Cortex of kidney (tissue), 1 donor: ENCODE measurements at places on chromosomes 4 and X.

- no peak for DNase-seq
Observed at GRCh38 chr4:47160095-47160494, 128.7 kb downstream of the GABRB1 start.

DNA sequence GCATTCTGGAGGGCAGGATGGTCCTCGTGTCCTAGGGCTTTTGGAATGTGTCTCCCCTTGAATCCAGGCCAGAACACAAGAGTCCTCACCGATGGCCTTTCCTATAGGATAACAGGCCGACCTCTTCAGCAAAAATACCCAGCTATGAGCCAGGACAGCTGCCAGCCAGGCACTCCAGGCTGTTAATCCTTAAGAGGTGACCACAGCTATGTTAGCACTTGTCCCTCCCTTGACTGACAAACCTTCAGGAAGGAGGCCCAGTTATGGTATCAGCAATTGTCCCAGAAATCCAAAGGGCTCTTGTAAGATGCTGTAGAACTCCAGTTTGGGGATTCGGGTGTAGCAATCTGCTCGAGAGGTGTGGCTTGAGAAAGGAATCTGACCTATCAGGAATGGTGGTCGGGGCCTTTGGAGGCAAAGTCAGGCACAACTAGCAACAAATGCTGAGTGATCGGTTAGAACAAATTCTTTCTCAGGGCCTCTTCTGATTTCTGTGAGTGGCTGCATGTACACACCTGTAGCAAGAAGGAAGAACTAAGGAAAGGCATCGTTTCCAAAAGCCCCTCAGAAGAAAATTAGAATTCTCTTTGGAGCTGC lies 54.6 kb downstream of the PTCHD1 start:
- DNase-seq, result no peak

DNA sequence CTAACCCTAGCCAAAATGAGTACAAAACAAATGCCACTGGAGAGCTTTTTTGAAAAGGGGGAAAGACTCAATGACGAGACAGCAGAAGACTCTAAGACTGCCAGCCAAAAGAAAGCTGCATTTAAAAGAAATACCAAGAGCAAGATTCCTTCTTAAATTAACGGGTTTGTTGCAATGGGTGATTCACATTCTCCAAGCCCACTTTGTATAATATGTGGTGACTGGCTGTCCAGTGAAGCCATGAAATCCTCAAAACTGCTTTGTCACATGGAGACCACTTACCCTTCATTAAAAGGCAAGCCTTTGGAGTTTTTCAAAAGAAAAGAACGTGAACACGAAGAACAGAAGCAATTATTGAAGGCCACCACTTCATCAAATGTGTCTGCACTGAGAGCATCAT lies 68.2 kb downstream of the MRPL1 start:
- DNase-seq, result no peak

DNA sequence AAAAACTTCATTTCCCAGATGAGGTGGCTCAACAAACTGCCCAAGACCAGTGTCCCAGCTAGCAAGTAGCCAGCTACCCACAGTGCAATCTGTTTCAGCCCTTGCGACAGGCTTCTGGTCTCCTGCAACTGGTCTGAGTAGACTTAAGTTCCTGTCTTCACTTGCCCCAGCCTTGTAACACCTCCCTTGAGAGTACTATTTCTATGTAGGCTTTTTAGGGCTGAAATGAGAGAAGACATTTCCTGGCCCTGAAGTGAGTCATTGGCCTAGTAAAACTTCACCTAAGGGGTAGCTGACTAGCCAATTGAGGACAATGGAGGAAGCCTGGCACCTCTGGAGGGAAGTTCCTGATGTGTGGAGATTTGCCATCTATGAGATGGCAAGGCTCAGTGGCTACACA lies 80.1 kb upstream of the STIM2 start:
- no peak for DNase-seq

DNA sequence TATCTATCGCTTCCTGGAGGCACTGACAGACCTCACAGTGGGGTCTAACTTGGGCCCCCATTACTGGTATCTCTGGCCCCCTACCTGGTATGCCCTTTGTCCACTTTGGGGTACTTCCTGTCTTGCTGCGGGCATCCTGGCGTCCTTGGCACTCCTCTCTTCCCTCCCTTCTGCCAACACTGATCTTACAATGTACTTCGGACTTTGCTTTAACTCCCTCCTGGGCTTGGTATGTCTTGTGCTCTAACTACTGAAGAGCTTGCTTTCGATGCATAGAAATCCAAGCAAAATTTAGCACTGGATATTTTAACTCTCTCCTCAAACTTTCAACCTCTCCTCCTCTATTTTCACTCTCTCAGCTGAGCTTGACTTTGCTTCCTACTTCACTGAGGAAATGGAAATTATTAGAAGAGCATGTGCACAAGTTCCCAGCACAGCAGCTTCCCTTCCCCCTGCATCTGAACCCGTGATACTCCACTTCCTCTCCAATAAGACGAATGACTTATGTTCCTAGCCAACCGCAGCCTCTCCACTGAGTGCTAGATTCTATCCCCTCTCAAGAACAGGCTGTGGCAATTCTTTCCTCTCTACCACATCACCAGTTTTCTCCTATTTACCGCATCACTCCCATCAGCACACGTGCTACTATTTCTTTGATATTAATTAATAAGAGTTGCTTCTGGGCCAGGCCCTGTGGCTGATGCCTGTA lies 52.9 kb downstream of the SUPT20HL2 start:
- no peak for DNase-seq

DNA sequence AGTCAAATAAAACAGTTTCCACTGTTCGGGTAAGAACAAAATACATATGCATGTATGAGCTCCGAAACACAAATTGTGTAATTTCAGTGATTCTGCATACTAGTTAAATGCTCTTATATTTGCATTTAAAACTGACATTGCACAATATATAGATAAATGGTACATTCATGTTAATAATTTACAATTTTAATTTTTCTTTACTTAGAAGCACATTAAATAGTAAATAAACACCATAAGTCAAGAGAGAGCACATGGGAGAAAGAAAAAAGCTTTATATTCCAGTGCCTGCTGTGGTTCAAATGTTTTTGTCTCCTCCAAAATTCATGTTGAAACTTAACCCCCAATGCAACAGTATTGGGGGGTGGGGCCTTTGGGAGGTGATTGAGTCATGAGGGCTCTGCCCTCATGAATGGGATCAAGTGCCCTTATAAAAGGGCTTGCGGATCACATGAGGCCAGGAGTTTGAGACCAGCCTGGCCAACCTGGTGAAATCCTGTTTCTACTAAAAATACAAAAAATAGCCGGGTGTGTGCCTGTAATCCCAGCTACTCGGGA lies 322.9 kb downstream of the BCOR start:
- no peak for DNase-seq

DNA sequence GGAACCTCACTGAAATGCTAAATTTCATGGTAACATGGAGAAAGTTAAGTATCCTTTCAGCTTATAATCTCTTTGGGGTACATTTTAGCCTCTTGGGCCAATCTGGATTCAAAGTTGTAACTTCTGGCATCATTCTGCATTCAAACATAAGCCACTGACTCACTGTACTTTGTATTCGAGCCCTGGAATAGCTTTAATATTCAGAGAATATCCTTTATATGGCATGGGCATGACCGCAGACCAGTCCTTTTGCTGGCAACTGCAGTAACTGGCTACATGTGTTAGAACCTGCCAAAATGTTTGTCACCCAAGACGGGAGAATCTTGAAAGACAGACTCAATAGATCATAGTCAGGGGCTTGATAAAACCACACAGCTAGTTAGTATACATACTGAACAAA lies 3.3 kb downstream of the GASK1B start:
- no peak for DNase-seq

DNA sequence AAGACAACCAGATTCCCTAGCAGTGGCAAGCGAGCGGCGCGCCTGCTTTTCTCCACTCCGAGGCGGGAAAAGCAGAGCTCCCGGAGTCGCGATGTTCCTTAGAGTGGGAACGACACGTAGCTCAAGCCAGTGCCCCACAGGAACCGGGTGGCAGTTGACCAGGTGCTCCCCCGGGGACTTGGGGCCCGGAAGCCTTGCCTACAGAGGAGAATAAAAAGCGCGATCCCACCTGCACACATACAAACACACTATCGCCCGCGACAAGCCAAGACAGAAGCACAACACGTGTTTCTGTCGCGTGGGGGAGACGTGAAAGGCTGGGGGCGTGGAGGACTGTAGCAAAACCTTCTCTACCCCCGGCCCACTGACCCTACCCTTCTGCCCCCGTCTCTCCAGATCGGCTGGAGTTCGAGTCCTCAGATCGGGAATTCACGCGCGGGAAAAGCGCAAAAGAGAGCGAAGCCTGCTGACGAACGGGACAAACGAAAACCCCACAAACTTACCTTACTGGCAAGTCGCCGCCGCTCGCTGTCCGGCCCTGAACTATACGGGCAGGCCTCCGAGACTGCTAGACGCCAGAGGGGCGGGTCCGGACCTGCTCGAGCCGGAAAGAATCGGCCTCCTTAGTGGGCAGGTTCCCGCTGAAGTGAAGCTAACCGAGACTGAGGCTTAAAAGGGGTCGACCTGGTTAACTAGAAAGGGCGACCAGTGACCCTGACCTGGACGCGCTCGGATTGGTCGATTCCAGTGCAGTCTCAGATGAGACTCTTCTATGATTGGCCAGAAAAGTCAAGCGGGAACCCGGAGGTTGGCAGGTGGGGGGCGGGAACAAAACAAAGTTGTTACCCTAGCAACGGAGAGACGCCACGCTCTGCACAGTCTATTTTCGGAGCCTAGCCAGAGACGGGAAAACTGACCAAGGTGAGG lies at the start of the genes DNAAF6 and NUP62CL:
Gene DNAAF6, plus strand, starts transcription at position 842 of the 927 bp plus-strand sequence. CDS start 6,265 bp downstream, outside the sequence.
Gene NUP62CL, minus strand, starts transcription at position 664 of the 927 bp plus-strand sequence. CDS start 31,287 bp downstream, outside the sequence.
- no peak for DNase-seq

DNA sequence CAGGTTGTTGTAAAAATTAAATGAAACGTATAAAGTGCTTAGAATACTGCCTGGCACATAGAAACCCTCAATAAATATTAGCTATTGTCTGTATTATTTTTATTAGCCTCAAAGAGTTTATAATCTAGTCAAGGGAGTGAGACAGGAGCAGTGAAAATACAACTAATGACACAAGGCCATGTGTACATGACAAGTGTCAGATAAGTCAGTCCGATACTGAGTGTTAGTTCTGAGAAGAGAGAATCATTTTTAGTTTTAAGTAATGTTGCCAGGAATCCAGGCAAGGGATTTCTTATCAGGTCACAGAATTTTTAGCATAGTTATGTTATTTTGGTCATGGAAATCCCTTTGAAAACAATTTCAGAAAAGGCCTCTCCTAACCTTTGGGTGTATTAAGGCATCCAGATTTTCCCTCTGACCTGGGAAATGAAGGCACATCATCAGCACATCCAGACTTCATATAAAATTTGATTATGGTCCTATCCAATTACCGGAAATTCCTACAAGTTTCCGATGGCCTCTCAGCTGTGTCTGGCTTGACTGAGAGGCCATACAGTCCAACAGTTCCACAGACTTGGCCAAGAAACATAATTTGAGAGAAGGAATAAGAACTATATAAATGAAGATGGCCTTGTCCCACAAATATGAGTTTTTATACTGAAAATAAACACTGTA lies 35.7 kb downstream of the PPARGC1A start:
- no peak for DNase-seq

DNA sequence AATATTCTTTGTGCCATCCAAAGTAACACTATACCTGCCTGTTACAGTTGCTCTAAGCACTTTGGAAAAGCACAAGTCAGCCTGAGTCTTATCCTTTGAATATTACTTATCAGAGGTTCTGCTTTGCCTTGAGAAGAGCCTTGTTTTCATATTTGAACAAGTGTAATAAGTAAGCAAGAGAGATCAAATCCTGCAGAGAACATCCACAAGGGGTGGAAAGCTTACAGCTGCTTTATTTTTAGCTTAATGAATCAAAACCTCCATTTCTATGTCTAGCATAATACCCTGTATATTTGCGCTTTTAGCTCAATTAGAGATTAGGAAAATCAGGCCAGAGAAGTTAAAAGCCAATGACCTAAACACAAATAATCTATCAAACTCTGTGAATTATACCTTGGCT lies 139.8 kb downstream of the CDS1 start:
- DNase-seq, result no peak

- no peak for DNase-seq
Observed at GRCh38 chr4:110516106-110516922, 40.4 kb downstream of the ENPEP start.

DNA sequence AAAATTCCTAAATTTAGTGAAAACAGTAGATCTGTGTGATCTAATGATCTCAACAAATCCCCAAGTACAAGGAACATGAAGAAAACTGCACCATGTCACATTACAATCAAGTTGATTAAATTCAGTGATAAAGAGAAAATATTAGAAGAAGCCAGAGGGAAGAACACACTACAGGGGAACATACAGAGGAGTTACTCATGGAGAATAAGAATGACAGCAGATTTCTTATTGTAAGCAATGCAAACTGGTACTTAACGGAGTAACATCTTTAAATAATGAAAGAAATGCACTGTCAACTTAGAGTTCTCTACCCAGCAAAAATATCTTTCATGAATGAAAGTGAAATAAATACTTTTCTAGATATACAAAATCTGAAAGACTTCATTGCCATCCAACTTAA lies 21.1 kb downstream of the TLL1 start:
- no peak for DNase-seq
